Breast epithelium (tissue), 4 donors: ENCODE measurements at places on chromosomes 12 and 14. TPM values are rescaled to one million over a fixed set of nuclear protein-coding genes. Genes with fewer than 3 reads are reported as not detected.

GRCh38 chr12:50549885-50550284, 45.1 kb downstream of the DIP2B start:
- H3K27ac ChIP-seq = no peak overlapping the region
- H3K4me3 ChIP-seq = no peak overlapping the region
- H3K27me3 ChIP-seq = no peaks in the 10 kb centered on the region
- no peaks in the 10 kb centered on the region for H3K36me3 ChIP-seq

GRCh38 chr12:53789570-53789969, 37.8 kb upstream of the CISTR start:
- no peaks in the 10 kb centered on the region for H3K4me1 ChIP-seq
- H3K36me3 ChIP-seq = no peaks in the 10 kb centered on the region
- DNase-seq = no peak
- no peaks in the 10 kb centered on the region for H3K27me3 ChIP-seq

- H3K36me3 ChIP-seq = no peaks in the 10 kb centered on the region
- no peaks in the 10 kb centered on the region for H3K4me1 ChIP-seq
- H3K27ac ChIP-seq = no peak overlapping the region
- no peak for DNase-seq
Measured at GRCh38 chr12:127179176-127179575, 1087.8 kb upstream of the TMEM132C start.

DNA sequence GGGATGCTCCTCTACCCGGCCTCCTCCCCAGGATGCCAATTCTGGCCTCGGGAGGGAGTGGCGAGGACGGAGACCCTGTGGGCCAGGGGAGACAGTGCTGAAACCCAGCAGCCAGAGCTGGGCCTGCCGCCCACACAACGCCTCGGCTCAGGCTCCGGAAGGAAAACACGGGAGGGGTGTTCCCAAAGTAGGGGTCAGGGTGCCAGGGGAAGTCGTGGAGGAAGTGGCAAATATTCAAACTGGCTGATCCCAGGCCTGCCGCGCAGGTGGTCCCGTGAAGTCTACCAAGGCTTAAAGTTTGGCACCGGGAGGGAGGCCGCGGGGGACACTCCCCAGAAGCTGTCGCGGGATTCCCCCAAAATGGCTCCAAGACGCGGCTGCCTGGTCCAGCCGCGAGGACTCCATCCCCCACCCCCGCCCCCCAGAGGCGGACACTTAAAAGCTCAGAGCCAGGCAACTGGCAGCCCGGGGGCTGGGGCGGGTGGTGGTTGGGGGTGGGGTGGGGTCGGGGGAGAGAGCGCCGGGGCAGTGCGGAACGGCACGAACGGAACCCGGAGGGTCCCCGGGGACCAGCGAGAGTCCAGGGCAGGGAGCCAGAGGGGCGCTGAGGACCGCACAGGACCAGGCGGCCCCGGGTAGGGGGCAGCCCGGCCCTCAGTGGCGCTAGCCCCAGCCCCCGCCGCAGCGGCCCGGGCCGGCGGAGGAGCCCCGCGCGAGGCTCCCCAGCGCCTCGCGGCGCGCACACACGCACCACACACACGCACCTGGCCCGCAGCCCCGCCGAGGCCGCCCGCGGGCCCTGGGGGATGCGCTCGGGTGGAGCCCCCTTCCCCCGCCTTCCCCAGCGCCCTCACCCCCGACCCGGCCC, 20.0 kb downstream of the BEGAIN start:
- H3K4me1 ChIP-seq = no peaks in the 10 kb centered on the region
- H3K36me3 ChIP-seq = no peaks in the 10 kb centered on the region
- DNase-seq = no peak
- H3K4me3 ChIP-seq = peak overlapping the region; percentile 66
- peak overlapping the region; percentile 85 for H3K27ac ChIP-seq

DNA sequence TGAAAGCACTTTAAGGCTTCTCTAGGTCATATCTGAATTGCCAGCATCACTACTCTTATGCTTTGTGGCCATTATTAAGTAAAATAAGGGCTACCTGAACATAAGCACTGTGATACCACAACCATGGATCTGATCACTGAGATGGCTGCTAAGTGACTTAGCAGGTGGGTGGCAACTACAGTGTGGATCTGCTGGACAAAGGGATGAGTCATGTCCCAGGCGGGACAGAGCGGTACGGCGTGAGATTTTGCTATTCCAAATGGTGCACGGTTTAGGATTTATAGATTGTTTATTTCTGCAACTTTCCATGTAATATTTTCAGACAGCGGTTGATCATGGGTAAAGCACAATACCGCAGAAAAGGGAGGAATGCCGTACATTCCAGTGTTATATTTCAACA, 39.4 kb downstream of the MLXIP start:
- DNase-seq = no peak
- no peak overlapping the region for H3K27ac ChIP-seq
- no peaks in the 10 kb centered on the region for H3K27me3 ChIP-seq
- no peaks in the 10 kb centered on the region for H3K36me3 ChIP-seq
- H3K4me1 ChIP-seq = peaks cover 2% of the 10 kb centered on the region

GRCh38 chr14:64953310-64953654, 10.7 kb upstream of the GPX2 start:
- DNase-seq = no peak
- no peaks in the 10 kb centered on the region for H3K36me3 ChIP-seq

- no peak for DNase-seq
- H3K27ac ChIP-seq = no peak overlapping the region
- no peak overlapping the region for H3K4me3 ChIP-seq
- no peaks in the 10 kb centered on the region for H3K27me3 ChIP-seq
- no peaks in the 10 kb centered on the region for H3K36me3 ChIP-seq
Measured at GRCh38 chr12:79183926-79184325, 319.4 kb downstream of the SYT1 start.

GRCh38 chr12:50246197-50246865, 37.0 kb downstream of the LIMA1 start:
- no peaks in the 10 kb centered on the region for H3K36me3 ChIP-seq
- no peaks in the 10 kb centered on the region for H3K27me3 ChIP-seq
- H3K27ac ChIP-seq = peak overlapping the region; percentile 85

DNA sequence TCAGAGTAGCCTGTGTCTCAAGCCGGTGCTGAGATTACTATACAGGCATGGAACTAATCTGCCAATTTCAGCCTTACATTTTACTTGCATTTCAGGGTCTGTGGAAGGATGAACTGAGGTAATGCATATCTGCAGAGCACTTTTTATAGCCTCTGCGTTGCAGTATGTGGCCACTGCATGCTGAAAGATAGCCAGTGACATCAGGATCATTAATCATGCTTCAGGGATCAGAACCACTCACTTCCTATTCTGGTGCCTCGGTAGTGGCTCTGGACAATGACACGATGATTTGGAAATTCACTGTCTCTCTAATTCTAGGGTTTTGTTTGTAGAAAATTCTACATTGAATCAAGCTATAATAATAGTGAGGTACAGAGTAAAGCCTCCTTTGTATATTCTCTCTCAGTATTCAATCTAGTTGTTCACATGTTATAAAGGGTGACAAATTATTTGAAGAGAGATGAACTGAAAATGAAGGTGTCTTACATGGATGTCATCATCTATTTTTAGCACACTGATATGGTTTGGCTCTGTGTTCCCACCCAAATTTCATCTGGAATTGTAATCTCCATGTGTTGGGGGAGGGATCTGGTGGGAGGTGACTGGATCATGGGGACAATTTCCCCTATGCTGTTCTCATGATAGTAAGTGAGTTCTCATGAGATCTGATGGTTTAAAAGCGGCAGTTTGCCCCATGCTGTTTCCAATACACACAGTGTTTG, 554.3 kb upstream of the MIS18BP1 start:
- no peak overlapping the region for H3K27ac ChIP-seq
- no peak overlapping the region for H3K4me3 ChIP-seq
- no peaks in the 10 kb centered on the region for H3K4me1 ChIP-seq

GRCh38 chr12:118183155-118183554, 47.2 kb downstream of the PEBP1 start:
- H3K27me3 ChIP-seq = no peaks in the 10 kb centered on the region
- no peak for DNase-seq
- H3K36me3 ChIP-seq = no peaks in the 10 kb centered on the region
- H3K4me1 ChIP-seq = no peaks in the 10 kb centered on the region
- H3K4me3 ChIP-seq = no peak overlapping the region

DNA sequence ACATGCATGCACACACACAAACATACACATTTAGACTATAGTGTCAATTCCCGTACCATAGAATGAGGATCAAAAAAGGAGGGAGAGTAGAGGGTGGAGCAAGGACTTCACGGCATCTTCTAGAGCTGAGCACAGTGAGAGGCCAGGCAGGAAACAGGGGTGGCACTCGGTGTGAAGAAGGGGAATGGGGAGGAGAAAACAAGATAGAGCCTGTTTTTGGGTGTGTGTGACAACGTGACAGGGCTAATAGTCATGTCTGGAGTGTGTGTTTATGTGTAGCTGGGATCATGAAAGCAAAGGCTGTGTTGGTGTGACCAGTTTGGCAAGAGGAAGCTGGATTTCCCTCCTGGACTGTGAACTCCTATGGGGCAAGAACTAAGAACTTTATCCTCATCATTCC, 9.9 kb upstream of the ACVR1B start:
- H3K4me1 ChIP-seq = no peaks in the 10 kb centered on the region
- H3K27me3 ChIP-seq = no peaks in the 10 kb centered on the region
- no peak overlapping the region for H3K4me3 ChIP-seq
- H3K27ac ChIP-seq = no peak overlapping the region
- DNase-seq = no peak
- no peaks in the 10 kb centered on the region for H3K36me3 ChIP-seq

- H3K36me3 ChIP-seq = no peaks in the 10 kb centered on the region
- H3K4me1 ChIP-seq = no peaks in the 10 kb centered on the region
Measured at GRCh38 chr12:101781834-101782233, 42.6 kb upstream of the SYCP3 start.

DNA sequence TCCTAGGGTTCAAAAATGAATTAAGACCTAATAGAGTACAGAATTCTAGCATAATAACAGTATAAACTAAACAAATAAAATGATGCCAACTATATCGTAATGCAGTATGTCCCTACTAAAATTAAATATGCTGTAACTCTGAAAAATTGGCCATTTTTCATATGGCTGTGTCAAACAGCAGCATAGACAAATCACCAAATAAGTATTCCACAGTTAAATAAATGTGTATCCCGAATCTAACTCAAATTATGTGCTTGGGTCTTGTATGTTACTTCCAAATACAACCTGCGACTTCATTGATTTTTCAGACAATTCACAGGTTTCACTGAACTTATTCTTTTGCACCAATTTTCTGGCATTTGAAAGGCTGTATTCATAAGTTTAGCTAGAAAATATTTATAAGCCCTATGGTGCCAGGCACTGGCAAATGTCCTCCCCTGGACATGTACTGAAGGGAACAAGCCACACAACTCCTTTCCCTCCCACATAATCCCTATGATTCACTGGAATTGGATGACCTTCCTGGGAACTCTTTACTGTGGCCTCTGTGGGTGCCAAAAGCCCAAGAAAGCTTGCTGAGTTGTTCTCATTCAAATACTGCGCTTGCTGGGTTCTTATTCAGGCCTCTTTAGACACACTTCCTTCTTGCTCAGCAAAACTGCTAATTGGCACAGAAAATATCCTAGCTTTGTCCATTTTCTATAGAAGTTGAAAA, 108.8 kb downstream of the KITLG start:
- no peak overlapping the region for H3K4me3 ChIP-seq
- H3K36me3 ChIP-seq = no peaks in the 10 kb centered on the region
- peaks cover 3% of the 10 kb centered on the region for H3K4me1 ChIP-seq
- peak; percentile 45 for DNase-seq
- H3K27me3 ChIP-seq = no peaks in the 10 kb centered on the region
- peak overlapping the region; percentile 43 for H3K27ac ChIP-seq

- no peaks in the 10 kb centered on the region for H3K4me1 ChIP-seq
- H3K36me3 ChIP-seq = no peaks in the 10 kb centered on the region
- no peak overlapping the region for H3K4me3 ChIP-seq
- H3K27ac ChIP-seq = no peak overlapping the region
- no peaks in the 10 kb centered on the region for H3K27me3 ChIP-seq
Measured at GRCh38 chr12:95195122-95195521, 22.1 kb downstream of the FGD6 start.

- no peak overlapping the region for H3K4me3 ChIP-seq
- H3K27me3 ChIP-seq = no peaks in the 10 kb centered on the region
- DNase-seq = no peak
- no peaks in the 10 kb centered on the region for H3K36me3 ChIP-seq
- peak overlapping the region; percentile 71 for H3K27ac ChIP-seq
- H3K4me1 ChIP-seq = no peaks in the 10 kb centered on the region
Measured at GRCh38 chr12:124828264-124829007, 35.2 kb downstream of the SCARB1 start.

GRCh38 chr14:81269100-81269978, 48.6 kb upstream of the GTF2A1 start:
- no peaks in the 10 kb centered on the region for H3K27me3 ChIP-seq
- H3K4me3 ChIP-seq = no peak overlapping the region
- H3K4me1 ChIP-seq = no peaks in the 10 kb centered on the region
- no peak for DNase-seq

DNA sequence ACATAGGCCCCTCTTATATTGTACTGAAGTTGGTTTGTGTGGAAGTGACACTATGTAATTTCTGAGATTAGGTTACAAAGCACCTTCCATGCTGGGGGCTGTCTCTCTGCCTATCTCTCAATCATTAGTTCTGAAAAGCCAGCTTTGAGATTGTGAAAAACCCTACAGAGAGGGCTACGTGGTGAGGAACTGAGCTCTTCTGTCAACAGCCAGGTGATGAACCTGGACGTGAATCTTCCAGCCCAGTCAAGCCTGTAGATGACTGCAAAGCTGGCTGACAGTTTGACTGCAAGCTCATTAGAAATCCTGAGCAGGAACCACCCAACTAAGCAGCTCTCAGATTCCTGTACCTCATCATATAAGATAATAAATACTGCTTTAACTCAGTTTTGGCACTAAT, 36.3 kb upstream of the BBS10 start:
- no peaks in the 10 kb centered on the region for H3K4me1 ChIP-seq
- H3K27me3 ChIP-seq = no peaks in the 10 kb centered on the region
- no peaks in the 10 kb centered on the region for H3K36me3 ChIP-seq
- no peak overlapping the region for H3K27ac ChIP-seq

- peak overlapping the region; percentile 89 for H3K4me3 ChIP-seq
- H3K27ac ChIP-seq = peak overlapping the region; percentile 98
- no peaks in the 10 kb centered on the region for H3K4me1 ChIP-seq
- no peaks in the 10 kb centered on the region for H3K27me3 ChIP-seq
- H3K36me3 ChIP-seq = no peaks in the 10 kb centered on the region
Measured at GRCh38 chr12:48788524-48788853, 400 bp downstream of the ADCY6 start.

DNA sequence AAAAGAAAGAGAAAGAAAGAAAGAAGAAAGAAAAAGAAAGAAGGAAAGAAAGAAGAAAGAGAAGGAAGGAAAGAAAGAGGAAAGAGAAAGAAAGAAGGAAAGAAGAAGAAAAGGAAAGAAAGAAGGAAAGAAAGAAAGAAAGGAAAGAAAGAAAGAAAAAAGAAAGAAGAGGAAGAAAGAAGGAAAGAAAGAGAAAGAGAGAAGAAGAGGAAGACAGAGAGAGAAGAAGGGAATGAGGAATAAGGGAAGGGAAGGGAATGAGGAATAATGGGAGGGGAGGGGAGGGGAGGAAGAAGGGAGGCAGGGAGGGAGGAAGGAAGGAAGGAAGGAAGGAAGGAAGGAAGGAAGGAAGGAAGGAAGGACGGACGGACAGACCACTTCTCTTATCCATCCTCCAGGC, 246.9 kb downstream of the ADAMTS20 start:
- H3K36me3 ChIP-seq = no peaks in the 10 kb centered on the region
- DNase-seq = no peak
- H3K27ac ChIP-seq = no peak overlapping the region

Gene MMP14
- total RNA-seq = 84.4 TPM

Gene VRTN
- total RNA-seq = not detected

Gene MDGA2
- total RNA-seq = not detected

Gene EPYC
- total RNA-seq = not detected

Gene TAS2R20
- total RNA-seq = 5.6 TPM

Gene IL22
- total RNA-seq = not detected

Gene CCDC88C
- total RNA-seq = 25.9 TPM

Gene KLHL33
- total RNA-seq = 0.64 TPM

Gene JKAMP
- total RNA-seq = 53.4 TPM

Gene TEX52
- total RNA-seq = not detected
